ENCODE measurements at places on chromosomes 7 and 10.
A peak's percentile ranks its signal among the peaks of the same experiment; 100 is the strongest.

GRCh38 chr10:59323036-59323459, 39.3 kb downstream of the FAM13C start:
- H3K4me1 ChIP-seq: peaks cover 16% of the 10 kb centered on the region
- H3K4me3 ChIP-seq: no peak overlapping the region
- DNase-seq: no peak
- H3K27ac ChIP-seq: no peak overlapping the region

- peak overlapping the region; percentile 54 for H3K27ac ChIP-seq
- H3K4me3 ChIP-seq: peak overlapping the region; percentile 11
- no peaks in the 10 kb centered on the region for H3K36me3 ChIP-seq
- H3K4me1 ChIP-seq: peaks cover 55% of the 10 kb centered on the region
- DNase-seq: no peak
Observed at GRCh38 chr7:70374772-70375533, 757.0 kb upstream of the GALNT17 start.

- no peak overlapping the region for H3K4me3 ChIP-seq
- H3K4me1 ChIP-seq: peaks cover 6% of the 10 kb centered on the region
- peaks cover 14% of the 10 kb centered on the region for H3K36me3 ChIP-seq
- H3K27ac ChIP-seq: no peak overlapping the region
- DNase-seq: no peak
Observed at GRCh38 chr10:11425296-11425610, 186.2 kb downstream of the USP6NL start.

DNA sequence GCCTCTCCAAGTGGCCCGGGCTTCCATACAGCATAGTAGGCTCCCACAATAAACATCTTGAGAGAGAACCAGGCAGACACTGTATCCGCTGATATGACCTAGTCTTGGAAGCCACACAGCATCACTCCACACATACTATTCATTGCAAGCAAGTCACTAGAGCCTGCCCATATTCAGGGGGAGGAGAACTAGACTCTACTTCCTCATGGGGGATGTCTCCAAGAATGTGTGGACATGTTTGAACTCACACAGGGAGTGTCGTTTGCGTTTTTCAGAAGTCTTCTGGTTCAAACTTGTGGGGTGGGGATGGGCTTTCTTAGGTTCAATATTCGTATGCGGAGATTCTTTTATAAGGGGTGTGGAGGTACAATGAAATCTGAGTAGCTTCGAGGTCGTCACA, 232.6 kb upstream of the HABP2 start:
- DNase-seq: no peak
- no peak overlapping the region for H3K27ac ChIP-seq
- H3K27me3 ChIP-seq: peaks cover 10% of the 10 kb centered on the region
- H3K4me3 ChIP-seq: no peak overlapping the region

- peaks cover 11% of the 10 kb centered on the region for H3K27me3 ChIP-seq
- no peak for DNase-seq
- H3K4me3 ChIP-seq: no peak overlapping the region
- H3K36me3 ChIP-seq: no peaks in the 10 kb centered on the region
Observed at GRCh38 chr10:119101366-119102098, 2.4 kb upstream of the DENND10 start.

DNA sequence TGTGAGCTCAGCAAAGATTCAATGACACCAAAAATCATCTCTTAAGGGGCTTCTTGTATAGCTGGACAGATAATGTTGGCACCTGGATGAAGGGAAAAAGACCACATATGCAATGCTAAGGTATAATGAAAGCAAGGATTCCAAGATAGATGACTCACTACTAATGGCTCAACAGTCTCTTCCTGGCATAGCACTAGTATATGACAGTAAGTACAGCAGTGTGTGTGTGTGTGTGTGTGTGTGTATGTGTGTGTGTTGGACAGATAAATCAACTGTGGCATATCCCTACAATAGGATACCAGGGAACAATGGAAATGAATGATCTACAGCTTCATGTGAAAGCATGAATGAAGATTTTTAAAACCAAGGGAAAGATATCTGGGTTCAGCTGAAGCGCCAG, 257.1 kb downstream of the SFMBT2 start:
- no peak for DNase-seq
- peaks cover 11% of the 10 kb centered on the region for H3K4me1 ChIP-seq
- peaks cover 23% of the 10 kb centered on the region for H3K27me3 ChIP-seq
- no peak overlapping the region for H3K4me3 ChIP-seq
- H3K36me3 ChIP-seq: peaks cover 4% of the 10 kb centered on the region
- no peak overlapping the region for H3K27ac ChIP-seq

DNA sequence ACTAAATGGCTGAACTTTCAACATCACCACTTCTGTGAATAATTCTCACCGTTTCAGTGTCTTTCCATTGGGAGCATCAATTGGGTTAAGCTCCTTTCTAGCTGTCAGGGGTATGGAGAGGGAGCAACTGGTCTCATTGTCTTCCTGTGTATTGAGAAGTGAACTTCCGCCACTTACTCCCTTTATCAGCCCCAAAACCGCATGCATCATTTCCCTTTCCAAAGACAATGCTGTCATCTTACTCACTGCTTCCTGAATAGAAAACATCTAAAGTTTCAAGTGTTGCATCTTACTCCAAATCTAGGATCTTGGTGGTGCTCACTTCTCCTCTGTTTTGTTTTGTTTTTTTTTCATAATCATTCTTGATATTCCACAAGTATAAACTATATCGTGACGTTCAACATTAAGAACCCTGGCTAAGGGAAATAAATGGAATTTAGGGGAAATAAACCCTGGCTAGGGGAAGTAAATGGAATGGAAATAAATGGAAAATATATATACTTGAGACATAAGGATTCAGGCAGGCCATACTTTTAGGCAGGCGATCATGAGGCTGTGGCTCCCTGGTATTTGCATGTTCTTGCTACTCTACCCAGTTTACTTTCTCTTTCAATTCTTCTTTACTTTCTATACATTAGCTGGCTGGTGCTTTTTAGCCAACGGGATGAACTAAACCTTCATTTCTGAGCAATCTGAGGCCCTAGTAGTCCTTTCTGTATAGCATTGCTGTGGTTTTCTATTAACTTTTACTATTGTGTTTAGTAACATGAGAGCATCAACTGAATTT, 371.9 kb downstream of the BMPER start:
- peaks cover under 1% of the 10 kb centered on the region for H3K36me3 ChIP-seq
- DNase-seq: no peak
- H3K27ac ChIP-seq: no peak overlapping the region
- H3K4me1 ChIP-seq: no peaks in the 10 kb centered on the region
- peaks cover 3% of the 10 kb centered on the region for H3K27me3 ChIP-seq

DNA sequence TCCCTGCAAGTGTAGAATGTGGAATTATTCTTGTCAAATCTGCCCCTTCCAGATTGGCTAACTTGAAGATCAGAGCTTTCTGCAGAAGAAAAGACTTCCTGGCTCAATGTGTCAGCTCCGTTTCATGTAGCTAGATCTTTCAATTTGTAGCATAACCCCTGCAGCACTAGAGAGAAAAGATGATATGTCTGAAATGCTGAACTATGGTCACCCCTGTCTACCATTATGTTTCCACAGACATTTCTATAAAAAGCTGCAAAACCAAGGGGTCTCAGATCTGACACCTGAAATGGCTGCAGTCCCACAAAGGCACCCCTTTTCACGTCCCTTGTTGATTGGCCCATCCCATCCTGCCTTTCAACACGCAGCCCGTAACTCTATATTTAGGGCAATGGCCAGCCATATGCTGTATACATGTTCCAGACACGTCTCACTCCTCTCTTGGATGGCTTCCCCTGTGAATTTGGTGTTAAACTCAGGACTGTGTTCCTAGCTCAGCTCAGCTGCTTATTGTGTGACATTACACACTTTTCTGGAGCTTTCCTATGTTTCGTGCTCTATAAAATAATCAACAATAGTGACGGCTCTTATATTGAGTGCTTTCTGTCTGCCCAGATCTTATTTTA, 648.6 kb upstream of the CELF2 start:
- H3K4me1 ChIP-seq: peaks cover 10% of the 10 kb centered on the region
- H3K4me3 ChIP-seq: no peak overlapping the region
- H3K36me3 ChIP-seq: no peaks in the 10 kb centered on the region
- no peak overlapping the region for H3K27ac ChIP-seq

DNA sequence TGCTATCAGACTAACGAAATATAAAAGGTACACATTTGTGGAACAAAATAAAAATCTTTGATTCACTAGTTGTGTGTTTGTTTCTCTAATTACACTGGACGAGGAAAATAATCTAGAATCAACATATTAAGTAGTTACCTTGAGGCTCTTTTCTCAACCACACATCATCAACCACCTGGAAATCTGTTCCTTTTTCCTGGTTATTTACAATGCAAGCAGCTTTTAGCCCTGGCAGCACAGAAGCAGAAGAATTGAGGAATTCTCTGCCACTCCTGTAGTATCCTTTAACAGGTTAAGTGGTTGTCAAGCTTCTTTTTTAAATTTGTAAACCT, 23.7 kb downstream of the NUP42 start:
- H3K27me3 ChIP-seq: peaks cover 4% of the 10 kb centered on the region
- no peak overlapping the region for H3K4me3 ChIP-seq
- no peak for DNase-seq

DNA sequence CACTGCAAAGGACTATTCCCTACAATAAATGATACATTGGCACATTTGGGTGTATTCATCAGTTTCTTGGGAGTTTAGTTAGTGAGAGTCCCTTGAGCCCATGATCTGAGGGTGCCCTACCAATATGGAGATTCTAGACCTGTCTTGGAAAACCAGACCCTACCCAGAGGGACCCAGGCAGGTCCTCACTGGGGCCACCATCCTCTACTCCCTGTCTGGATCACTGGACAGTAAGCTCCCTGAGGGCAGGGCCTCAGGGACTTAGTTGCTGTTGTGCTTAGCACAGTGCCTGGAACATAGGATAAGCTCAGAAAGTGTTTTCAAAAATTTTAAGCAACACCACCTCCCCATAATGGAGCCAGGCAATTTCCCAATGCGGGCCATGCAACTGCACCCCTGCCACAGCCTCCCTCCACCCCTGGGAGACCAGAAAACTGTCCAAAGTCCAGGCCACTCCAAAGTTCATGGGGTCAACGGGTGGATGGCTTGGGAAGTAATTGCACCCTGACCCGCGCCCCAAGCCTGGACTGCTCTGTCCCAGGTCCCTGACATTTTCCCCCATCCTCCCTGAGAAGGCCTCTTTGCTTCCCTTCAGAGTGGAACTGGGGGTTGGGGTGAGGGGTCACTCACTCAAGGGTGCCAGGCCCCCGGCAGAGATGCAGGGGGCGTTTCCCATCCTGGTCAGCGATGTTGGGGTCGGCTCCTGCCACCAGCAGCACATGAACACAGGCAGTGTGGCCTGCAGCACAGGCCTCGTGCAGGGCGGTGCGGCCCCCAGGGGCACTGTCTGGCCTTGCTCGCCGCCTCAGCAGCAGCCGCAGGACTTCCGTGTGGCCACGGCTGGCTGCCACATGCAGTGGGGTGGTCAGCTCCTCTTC, 1.0 kb downstream of the ASB10 start:
- H3K36me3 ChIP-seq: no peaks in the 10 kb centered on the region
- peaks cover 56% of the 10 kb centered on the region for H3K27me3 ChIP-seq
- no peak for DNase-seq

DNA sequence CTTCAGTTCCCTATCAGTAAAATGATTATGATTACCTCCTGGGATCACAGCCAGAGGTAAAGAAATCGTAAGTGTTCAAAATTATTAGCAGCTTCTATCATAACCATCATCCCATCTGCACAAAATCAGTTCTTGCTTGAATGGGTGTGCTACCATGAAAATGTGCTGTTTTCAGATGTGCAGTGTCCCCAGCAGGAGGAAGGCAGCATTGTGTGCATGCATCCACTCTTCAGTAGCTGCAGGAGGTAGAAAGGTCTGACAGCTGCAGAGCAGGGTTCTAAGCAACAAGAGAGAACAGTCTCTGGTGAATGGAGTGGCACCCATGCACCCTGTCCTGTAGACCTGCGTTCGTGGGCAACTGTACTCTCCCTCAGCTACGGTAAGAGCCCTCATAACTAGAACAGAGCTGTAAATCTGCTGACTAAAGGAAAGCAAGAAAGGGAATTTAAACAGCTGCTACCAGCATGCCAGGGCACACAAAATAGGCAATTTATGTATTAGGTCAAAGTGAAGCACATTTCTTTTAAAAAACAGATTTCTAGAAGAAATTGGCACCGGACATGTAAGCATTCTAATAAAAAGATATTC, 21.2 kb downstream of the VSTM2A start:
- no peak overlapping the region for H3K4me3 ChIP-seq
- H3K36me3 ChIP-seq: no peaks in the 10 kb centered on the region
- H3K27ac ChIP-seq: no peak overlapping the region

DNA sequence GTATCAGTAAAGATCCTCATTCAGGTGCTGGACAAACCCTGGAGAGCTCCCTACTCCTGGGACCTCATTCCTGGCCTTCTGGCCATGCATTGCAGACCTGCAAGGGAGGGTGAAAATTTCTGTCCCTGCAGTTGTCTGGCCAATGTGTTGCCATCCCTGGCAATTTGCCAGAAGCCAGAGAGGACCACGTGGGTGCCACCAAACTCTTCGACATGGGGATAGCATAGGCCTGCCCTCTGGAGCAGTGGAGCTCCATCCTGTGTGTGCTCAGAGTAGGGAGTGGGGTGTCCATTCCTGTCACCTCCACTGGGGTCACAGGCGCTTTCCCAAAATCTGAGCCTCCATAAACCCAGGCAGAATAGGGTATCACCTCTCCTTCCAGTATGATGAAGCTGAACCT, 31.2 kb downstream of the DMBT1 start:
- H3K36me3 ChIP-seq: no peaks in the 10 kb centered on the region
- H3K4me1 ChIP-seq: peaks cover 5% of the 10 kb centered on the region
- H3K27ac ChIP-seq: no peak overlapping the region
- no peak overlapping the region for H3K4me3 ChIP-seq

DNA sequence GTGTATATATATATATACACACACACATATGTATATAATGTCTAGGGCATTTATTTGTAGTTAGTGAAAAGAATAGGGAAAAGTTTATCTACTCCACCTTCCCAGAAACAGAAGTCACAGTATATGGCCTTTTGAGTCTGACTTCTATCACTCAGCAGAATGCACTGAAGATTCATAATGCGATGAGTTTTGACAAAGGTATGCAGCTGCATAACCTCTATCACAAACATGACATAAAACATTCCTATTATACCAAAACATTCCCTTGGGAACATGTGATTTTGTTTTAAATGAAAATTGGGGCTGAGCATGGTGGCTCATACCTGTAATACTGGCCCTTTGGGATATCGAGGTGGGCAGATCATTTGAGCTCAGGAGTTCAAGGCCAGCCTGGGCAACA, 137.3 kb upstream of the EEPD1 start:
- peaks cover 11% of the 10 kb centered on the region for H3K27me3 ChIP-seq
- no peaks in the 10 kb centered on the region for H3K36me3 ChIP-seq
- peaks cover 41% of the 10 kb centered on the region for H3K4me1 ChIP-seq
- H3K27ac ChIP-seq: no peak overlapping the region

DNA sequence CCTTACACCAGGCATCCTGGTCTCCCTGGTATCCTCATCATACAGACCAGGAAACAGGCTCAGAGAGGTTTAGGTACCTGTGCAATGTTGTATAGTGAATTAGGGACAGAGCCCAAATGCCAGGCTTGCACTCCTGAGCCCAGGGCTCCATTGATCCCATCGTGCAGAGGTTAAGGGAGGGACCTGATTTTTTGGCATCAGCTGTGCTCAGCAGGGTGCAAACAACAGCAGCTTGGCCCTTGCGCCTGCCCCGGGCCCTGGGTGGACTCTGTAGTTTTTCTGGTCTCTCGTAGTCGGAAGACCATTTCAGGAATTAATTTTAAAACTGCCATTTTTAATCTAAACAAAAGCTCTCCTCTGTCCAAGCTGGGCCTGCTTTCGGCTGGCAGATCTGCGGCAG, 79.2 kb downstream of the COL26A1 start:
- peaks cover 20% of the 10 kb centered on the region for H3K4me1 ChIP-seq
- no peak overlapping the region for H3K4me3 ChIP-seq
- H3K36me3 ChIP-seq: peaks cover 10% of the 10 kb centered on the region
- H3K27me3 ChIP-seq: peaks cover 2% of the 10 kb centered on the region
- no peak for DNase-seq

GRCh38 chr10:30987463-30987862, 44.2 kb downstream of the ZNF438 start:
- no peaks in the 10 kb centered on the region for H3K4me1 ChIP-seq
- no peak for DNase-seq
- H3K36me3 ChIP-seq: peaks cover 6% of the 10 kb centered on the region
- no peak overlapping the region for H3K27ac ChIP-seq
